GM23338 (cell line): ENCODE measurements at places on chromosomes 5 and 9. TPM values are rescaled to one million over a fixed set of nuclear protein-coding genes. Genes with fewer than 3 reads are reported as not detected.

DNA sequence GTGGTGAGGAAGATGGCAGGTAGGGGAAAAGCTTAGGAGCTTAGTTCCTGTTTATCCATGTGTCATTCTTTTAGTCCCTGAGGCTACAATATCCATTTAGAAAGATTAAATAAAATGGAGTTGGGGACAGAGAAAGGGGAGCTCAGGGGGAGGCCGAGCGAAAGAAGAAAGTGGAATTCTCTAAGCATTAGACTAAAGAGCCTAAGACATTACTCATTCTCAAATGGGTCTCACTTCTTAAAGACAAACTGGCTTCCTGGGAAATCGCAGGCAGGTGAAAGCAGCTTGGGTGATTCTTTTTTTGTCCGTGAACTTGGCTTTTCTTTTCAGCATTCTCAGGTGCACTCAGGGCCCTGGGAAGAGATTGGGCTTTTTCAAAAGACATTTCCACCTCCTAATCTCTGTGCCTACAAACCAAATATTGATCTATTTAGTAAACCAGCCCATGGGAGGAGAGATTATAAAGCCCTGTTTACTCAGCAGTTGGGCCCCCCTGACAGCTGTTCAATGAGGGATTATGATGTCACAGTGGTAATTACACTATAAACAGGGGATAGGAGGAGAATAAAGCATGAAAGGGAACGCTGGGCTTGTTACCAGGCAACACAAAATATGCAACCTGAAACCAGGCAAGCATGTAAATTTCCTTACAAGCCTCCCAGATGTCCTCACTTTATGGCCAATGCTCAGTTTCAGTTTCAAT is 584.0 kb downstream of the ACTL7B start:
- peak; percentile 61 for DNase-seq

DNA sequence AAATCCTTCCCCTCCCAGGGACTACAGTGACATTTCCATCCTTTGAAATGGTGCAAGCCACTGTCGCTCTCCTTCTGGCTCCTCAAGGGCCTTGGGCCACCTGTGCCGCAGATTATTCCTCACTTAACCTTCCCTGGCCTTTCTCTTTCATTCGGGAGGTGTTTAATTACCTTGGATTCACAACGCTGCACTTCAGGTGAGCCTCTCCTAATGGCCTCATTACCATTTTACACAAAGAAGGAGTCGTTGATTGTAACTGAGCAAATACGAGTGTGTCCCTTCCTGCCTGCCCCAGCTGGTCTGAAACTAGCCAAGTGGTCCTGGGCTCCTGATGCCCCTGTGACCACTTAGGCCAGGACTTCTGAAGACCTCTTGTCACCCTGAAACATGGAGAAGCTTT is 205.0 kb downstream of the CRB2 start:
- peak; percentile 84 for DNase-seq

- peak; percentile 39 for DNase-seq
Measured at GRCh38 chr9:97983589-97984187, 547 bp downstream of the ANP32B start.

GRCh38 chr9:84435902-84436301 is 95.3 kb upstream of the SLC28A3 start:
- DNase-seq = no peak

GRCh38 chr5:137669811-137670210 is 66.1 kb downstream of the KLHL3 start:
- DNase-seq = no peak

DNA sequence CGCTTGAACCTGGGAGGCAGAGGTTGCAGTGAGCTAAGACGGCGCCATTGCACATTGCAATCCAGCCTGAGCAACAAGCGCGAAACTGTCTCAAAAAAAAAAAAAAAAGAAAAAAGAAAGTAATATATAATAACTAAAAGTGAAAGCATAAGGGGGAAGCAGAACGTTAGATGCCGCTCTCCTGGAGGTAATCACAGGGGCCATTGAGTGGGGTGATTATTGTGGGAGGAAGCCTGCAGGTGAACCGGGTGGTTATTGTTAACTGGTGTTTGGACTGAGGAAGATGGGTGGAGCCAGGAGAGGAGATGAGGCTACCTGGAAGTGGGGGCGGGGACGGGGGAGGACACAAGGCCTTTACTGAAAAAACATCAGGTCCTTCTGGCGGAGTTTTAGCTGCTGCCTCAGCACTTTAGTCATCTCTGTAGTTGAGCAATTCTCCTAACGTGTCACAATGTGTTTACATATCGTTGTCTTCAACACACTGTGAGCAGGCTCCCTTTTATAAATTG is 5.3 kb upstream of the TJP2 start:
- peak; percentile 81 for DNase-seq

DNA sequence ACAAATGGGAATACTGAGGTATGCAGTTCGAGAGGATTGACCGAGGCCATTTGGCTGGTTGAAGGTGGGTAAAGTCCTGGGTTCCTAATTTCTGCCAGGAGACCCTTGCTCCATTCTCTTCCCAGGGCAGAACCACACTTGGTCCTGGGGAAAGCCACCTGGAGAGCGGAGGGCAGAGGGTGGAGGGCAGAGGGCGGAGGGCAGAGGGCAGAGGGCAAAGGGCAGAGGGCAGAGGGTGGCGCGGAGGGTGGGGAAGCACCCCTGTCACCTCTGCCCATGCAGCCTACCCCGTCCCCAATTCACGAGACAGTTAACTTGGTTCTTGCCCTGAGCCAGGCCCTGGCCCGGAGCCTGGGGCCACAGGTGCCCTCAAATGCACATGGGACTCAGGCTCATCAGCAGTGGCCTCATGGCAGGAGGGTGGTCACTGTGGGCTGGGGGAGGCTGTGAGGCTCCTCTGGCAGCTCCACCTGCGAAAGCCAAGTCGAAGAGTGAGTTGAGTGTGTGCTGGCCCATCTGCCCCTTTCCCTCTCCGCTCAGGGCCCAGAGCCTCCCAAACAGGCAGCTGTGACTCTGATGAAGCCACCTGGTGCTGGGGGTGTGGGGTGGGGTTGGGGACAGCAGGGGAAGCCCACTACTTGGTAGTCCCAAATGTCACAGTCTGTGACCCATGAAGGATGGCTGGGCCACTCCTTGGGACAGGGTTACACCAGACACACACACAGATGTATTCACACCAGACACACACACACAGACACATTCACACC is 28.0 kb upstream of the FCN1 start:
- no peak for DNase-seq

- no peak for DNase-seq
Measured at GRCh38 chr5:92916036-92916435, 665.0 kb downstream of the NR2F1-AS1 start.

- no peak for DNase-seq
Measured at GRCh38 chr5:24703934-24704333, 59.2 kb upstream of the CDH10 start.

GRCh38 chr9:116671605-116672004 is 15.5 kb upstream of the TRIM32 start:
- no peak for DNase-seq

- peak; percentile 39 for DNase-seq
Measured at GRCh38 chr5:107499237-107499636, 171.5 kb downstream of the EFNA5 start.

DNA sequence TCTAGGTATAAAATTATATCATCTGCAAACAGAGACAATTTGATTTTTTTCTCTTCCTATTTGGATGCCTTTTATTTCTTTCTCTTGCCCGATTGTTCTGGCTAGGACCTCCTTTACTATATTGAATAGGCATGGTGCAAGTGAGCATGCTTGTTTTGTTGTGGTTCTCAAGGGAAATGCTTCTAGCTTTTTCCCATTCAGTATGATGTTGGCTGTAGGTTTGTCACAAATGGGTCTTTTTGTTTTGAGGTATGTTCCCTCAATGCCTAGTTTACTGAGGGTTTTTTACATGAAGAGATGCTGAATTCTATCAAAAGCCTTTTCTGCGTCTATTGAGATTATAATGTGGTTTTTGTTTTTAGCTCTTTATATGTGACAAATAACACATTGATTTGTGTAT is 198.2 kb upstream of the GHR start:
- no peak for DNase-seq

DNA sequence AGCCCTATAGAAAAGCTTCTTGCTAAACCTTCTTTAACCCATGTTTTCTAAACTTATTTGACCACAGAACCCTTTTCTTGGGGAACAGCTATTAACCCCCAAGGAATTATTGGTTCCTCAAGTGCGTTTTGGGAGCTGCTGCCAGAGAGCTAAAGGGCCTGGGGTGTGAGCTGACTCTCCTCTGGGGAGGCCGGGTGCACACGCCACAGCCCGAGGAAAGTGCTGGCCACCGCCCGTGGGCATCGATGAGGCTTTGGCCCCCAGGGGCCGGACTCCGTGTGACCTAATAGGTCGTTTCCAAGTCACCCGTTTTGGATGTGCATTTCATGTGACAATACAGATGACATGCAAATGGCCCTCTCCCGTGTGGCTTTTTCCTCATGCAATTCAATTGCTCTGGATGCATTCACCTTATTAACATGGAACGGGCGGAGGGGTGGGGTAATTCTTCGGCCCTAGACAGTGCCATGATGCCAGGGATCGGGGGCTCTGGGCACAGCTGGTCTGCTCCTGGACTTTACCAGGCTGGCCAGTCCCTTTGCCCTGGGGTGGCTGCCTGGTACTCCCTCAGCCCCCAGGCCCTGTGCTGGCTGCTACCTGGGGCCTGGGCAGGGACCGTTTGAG is 19.5 kb downstream of the PLPP7 start:
- no peak for DNase-seq

DNA sequence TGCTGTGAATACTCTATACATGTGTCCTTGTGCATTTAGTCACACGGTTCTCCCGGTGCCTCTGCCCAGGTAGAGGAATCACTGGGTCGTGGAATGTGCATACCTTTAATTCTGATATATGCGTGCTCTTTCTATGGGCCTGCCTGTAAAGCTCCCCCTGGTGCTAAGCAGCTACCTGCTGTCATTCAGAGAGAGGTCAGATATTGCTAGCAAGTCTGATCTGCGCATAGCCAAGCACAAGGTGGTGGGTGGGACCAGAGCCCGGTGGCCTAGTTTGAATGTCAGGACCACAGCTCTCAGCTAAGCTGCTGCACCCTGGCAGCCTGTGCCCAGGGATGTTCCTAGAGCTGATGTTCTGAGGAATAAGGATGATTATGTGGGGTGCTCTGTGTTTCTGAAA is 33.4 kb downstream of the TJP2 start:
- peak; percentile 45 for DNase-seq

The PCDH12 gene
- total RNA-seq = 0.12 and 0.14 TPM in 2 replicates

The ENDOG gene
- total RNA-seq = 14.6 and 23.5 TPM in 2 replicates

The ENTPD2 gene
- 1.1 and 1.9 TPM in 2 replicates for total RNA-seq

The CDKN2B-AS1 gene
- 0.14 TPM in 1 of 2 replicates, not detected in the other for total RNA-seq

The HRCT1 gene
- total RNA-seq = not detected in 2 replicates

The IFNA21 gene
- total RNA-seq = not detected in 2 replicates

The RGMB gene
- 34.1 and 34.3 TPM in 2 replicates for total RNA-seq

The PCDHGB4 gene
- total RNA-seq = 13.0 and 16.6 TPM in 2 replicates

The PHF2 gene
- 8.9 and 11.8 TPM in 2 replicates for total RNA-seq

The PTTG1 gene
- total RNA-seq = 229 and 394 TPM in 2 replicates

The CDH9 gene
- 0.31 TPM in 1 of 2 replicates, not detected in the other for total RNA-seq
